ENCODE measurements at places on chromosomes 12 and 14. TPM values are rescaled to one million over a fixed set of nuclear protein-coding genes. Genes with fewer than 3 reads are reported as not detected.

DNA sequence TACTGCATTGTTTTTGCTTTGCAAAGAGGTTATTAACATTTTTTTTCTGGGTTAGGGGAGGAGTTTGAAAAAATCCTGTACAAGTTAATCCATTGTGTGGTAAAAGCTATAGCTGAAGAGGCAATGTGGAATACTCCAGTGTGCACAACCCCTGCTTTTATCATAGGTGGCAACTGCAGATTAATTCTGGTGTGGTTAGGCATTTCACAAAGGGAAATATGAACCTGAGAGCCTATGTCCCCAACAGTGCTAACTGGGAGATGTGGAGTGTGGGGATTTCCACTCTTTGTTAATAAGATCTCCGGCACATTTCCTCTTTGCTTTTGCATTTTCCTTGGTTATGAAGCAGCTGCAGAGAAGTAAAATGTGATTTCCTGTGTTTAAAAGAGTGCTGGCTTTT, 33.6 kb downstream of the PRORP start:
- H3K27ac ChIP-seq: peak overlapping the region; percentile 45
- DNase-seq: no peak
- H3K27me3 ChIP-seq: no peaks in the 10 kb centered on the region
- peaks cover 29% of the 10 kb centered on the region for H3K4me1 ChIP-seq
- no peak overlapping the region for H3K4me3 ChIP-seq
- peaks cover 20% of the 10 kb centered on the region for H3K36me3 ChIP-seq

DNA sequence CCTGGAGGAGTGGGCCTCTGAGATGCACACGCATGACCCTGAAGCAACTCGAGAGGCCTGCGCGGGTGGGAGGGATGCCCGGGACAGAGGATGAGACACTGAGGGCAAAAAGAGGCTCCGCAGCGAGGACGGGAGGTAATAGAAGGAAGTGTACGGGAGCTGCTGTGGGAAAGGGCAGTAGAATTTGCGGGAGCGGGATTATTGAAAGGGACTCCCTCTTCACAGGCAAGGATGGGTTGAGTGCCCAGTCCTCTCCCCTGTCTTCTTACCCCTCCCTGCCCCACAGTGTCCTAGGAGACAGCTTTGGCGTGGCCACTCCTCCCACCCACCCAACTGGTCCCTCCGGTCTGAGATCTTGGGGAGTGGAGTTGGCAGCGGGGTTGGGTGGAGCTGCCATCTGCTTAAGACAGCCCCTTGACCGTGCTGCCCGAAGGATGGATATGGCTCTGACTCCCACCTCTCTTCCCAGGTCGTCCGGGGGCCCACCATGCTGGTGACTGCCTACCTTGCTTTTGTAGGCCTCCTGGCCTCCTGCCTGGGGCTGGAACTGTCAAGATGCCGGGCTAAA, 15.7 kb upstream of the ESPL1 start:
- peak overlapping the region; percentile 88 for H3K27ac ChIP-seq
- H3K4me3 ChIP-seq: peak overlapping the region; percentile 99
- peaks cover 42% of the 10 kb centered on the region for H3K4me1 ChIP-seq
- DNase-seq: no peak

EFS gene
- not detected for total RNA-seq

DTX1 gene
- total RNA-seq: 0.35 TPM
